T1000 (cell line): ENCODE measurements at places on chromosomes 16 and 17.

- no peak for DNase-seq
Measured at GRCh38 chr16:64950731-64951130, 171.1 kb downstream of the CDH11 start.

- DNase-seq = no peak
Measured at GRCh38 chr17:36756695-36757094, 155.3 kb downstream of the MRM1 start.

GRCh38 chr17:58513267-58513964 is 1.0 kb downstream of the MTMR4 start:
- DNase-seq = no peak

DNA sequence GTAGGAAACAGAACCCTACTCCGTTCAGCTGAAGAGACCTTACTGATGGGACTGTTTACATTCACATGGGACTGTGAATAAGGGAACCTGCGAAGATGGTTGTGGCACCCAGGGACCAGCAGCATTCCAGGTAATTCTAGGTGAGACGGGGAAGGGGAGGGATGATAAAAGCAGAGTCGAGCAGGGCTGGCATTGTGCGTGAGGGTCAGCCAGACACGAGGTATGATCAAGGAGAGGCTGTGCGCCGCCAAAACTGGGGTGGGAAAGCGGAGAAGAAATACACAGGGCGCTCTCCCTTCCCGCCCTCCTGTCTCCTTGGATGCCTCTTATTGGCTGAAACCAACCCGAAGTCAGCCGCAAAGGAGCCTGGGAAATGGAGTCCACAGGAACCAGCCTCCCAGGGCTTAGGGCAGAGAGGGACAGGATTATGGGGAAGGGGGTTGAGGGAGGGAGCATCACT is 38.4 kb upstream of the CSNK2A2 start:
- DNase-seq = no peak

DNA sequence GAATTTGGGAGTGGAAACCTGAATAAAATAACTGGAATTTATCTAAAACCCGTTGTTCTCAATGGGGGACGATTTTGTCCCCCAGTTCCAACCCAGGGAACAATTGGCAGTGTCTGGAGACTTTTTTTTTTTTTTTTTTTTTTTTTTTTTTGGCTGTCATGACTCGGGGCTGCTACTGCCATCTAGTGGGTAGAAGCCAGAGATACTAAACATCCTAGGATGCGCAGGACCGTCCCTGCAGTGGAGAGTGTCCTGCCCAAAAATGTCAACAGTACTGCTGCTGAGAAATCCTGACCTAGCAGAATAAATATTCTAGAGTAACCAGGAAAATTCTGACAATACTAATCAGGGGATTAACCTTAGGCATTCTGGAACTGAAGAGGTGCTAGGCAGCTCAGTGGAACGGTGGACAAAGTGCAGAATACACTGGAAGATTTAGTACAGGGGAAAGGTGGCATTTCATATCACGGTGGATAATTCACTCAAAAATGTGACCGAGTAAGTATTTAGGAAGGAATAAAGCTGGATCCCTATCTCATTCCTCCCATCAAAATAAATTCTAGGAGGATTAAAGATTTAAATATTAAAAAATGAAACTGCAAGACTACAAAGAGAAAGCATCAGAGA is 107.6 kb downstream of the SPECC1 start:
- DNase-seq = peak; percentile 4

DNA sequence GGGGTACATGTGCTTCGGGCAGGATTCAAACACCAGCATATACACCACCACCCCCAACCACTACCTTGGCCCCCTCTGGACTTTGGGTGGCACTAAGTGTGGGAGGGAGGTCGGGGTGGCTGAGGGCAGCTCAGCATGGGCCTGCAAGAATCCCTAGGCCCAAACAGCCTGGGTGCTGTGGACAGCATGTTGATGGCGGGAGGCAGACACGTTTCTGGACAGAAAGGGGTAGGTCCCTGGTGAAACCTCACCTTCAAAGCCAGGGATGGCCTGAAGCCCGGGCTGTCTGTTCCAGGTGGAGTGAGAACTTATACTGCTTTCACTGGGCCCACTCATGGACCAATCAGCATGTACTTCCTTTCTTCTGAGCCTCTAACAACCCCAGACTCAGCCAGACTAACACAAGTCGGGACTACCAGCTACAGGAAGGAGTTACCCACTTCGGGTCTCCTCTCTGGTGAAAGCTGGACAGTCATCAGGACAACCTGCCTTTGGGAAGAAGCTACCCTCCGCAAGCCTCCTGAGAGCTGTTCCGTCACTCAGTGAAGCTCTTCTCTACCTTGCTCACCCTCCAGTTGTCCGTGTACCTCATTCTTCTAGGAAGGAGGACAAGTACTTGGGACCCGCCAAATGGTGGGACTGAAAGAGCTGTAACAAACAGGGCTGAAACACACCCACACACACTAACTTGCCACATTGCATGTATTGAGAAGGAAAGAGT is 203.0 kb downstream of the CPPED1 start:
- no peak for DNase-seq

DNA sequence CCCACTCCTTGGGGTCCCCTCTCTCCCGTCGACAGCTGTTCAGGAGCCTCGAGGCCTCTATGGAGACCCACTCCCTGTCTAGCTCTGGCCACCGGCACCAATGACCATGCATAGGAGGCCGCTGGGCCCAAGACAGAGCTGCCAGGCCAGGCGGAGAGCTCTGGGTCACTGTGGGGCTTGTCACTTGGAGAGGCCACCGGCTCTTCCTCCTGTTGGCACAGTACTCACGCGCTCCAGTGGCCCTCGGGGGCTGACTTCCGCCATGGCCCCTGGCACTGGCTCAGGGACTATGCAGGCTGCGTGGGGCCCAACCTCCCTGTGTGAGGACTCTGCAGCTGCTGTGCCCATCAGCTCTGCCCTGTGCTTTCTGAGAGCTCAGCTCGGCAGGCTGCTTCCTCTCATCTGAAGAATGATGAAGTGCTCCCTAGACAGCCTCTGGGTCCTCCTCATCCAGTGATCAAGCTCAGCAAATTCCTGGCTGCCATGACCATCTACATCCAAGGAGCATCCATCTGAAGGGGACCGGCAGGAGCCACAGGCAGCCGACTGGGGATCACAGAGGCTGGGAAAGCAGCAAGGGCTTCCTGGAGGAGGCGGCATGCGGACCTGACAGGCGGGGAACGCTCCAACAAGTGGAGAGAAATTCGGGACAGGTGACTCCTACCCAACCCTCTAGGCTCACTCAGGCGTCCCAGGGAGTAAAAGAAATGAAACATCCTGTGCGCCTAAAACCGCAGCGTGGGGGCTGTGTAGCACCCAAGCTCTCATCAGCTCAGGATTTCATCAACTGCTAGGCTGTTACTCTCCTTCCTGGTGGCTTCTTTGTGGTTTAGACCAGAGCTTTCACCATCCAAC is 16.8 kb downstream of the GALNS start:
- DNase-seq = no peak

DNA sequence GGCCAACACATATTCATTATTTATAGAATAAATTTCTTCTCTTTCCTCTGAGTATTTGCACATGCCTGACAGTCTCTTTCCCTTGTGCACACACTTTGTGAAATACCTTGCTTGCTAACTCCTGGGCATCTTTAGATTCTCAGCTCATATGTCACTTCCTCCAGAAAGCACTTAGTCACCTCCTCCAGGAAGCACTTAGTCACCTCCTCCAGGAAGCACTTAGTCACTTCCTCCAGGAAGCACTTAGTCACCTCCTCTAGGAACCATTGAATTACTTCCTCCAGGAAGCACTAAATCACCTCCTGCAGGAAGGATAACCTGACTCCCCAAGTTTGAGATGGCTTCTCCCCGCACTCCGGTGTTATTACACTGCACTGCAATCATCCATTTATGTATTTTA is 462.5 kb upstream of the EEF2KMT start:
- DNase-seq = no peak

GRCh38 chr16:535446-536405 is 8.2 kb downstream of the CAPN15 start:
- DNase-seq = peak; percentile 93

DNA sequence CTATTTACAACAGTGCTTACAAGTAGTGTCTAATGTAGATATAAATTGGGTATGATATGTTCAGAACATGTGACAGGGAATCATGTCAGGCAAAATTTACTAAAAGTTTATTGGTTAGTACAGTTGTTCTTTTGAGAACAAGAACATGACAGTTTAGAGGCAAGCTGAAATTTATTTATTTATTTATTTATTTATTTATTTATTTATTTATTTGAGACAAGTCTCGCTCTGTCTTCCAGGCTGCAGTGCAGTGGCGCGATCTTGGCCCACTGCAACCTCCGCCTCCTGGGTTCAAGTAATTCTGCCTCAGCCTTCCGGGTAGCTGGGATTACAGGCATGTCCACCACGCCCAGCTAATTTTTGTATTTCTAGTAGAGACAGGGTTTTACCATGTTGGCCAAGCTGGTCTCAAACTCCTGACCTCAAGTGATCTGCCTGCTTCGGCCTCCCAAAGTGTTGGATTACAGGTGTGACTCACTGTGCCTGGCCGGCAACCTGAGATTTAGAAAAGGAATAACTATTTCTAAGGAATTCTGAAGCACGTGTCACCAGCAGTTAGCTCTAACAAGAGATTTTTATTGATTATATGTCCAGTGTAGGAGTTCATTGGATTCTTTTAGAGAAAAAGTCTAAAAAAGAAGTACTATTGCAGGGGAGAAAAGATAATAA is 24.9 kb downstream of the MRTFB start:
- no peak for DNase-seq

DNA sequence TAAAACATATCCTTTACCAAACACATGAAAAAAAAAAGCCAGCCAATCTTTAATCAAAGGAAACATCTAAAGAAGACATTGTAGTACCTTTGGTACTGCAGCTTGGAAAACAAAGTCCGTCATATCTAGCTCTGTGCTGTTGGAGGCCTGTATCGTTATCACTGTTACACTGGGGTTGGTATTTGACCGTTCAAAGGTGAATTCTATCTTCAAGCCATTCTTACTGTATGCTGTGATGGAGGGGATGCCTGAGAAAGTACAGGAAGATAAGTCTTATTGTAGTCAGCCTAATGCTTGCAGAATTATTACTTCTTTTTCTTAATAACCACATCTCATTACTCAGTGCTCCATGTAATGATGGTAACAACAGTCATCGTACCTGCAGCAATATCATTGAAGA is 14.4 kb upstream of the PHLPP2 start:
- no peak for DNase-seq

- DNase-seq = no peak
Measured at GRCh38 chr17:31308372-31309334, 5.2 kb downstream of the EVI2B start.

GRCh38 chr17:41413982-41414381 is 10.4 kb downstream of the KRT37 start:
- no peak for DNase-seq

- peak; percentile 28 for DNase-seq
Measured at GRCh38 chr17:29140051-29140621, 40.1 kb downstream of the MYO18A start.

- peak; percentile 92 for DNase-seq
Measured at GRCh38 chr17:81917565-81918332, at the start of gene SIRT7. TSS of gene SIRT7 (minus strand) at chr17:81918176. CDS start at chr17:81918131, 45 bp downstream.

DNA sequence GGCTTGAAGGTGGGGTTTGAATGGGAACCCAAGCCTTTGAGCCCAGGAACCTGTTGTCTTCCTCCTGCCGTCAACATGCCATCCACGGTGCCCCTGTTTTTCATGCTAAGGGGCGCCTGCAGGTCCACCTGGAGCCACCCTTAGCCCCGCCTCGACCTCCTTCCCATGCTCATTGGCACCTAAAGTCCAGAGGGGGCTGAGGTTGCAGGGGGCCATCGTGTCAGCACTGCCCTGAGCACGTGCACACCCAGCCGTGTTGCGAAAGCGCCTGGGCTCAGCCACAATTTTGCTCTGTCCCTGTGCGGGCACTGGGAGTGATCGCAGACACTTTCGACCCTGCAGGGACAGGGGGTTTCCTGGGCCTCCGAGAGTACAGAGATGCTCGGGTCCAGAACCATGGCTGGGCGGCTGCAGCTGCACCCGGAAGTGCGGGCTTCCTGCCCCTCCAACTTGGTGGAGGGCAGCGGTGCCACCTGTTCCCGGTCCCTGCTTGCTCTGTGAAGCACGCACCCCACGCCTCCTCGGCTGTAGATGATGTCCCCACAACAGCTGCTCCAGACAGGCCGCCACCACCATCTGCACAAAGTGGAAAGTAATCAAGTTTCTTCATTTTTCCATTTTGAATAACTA is 454.7 kb downstream of the CDH8 start:
- no peak for DNase-seq

DNA sequence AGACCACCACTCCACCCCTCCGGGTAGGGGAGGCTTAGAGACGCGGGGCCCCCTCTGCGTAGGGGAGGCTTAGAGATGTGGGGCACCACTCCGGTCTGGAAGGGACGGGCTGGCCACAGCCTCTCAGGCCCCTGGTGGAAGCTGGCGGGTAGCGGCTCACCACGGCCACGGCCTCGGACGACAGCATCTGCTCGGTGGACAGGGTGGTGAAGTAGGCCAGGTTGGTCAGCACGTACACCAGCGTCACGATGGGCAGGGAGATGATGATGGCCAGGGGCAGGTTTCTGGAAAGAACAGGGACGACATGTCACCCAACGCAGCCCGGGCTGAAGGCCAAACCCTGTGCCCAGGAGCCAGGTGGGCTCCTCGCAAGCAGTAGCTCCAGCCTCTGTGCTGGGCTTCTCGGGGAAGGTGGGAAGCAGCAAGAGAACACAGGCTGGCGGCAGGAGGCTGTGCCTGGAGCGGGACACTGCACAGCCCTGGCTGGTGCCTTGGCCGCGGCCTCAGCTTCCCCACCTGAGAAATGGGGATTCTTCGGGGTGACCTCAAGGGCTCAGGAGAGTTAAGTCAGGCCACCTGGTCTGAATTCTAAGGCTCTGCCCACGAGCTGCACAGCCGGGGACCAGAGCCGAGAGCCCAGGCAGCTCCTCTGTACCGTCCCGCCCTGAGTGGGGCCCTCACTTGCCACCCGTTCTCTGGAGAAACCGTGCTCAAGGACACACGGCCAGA is 29.6 kb downstream of the SLC7A5 start:
- no peak for DNase-seq

DNA sequence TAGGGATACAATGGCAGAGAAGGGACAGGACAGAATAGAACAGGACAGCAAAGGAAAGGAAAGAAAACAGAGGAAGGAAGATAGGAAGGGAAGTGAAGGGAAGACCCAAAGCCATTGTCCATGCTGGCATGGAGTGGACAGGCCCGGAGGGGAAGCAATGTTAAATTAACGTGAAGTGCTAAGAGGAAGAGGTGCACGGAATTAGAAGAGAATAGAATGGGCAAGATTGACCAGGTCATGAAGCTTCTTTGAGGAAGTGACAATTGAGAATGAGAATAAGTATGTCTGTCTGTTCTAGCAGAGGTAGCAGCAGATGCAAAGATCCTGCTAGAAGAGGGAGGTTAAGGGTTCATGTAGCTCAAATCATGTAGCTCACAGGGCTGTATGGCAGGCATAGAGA is 117.2 kb downstream of the MAF start:
- no peak for DNase-seq

GRCh38 chr16:3646348-3646920 is 8.1 kb upstream of the DNASE1 start:
- no peak for DNase-seq

GRCh38 chr17:6435051-6435450 is at the start of gene AIPL1:
TSS of gene AIPL1 (minus strand) at chr17:6435121. CDS start at chr17:6435104, 17 bp downstream.
- no peak for DNase-seq
